ENCODE measurements at places on chromosomes 7 and 10.

GRCh38 chr7:151468217-151469018 is 28.5 kb upstream of the CRYGN start:
- DNase-seq = no peak

DNA sequence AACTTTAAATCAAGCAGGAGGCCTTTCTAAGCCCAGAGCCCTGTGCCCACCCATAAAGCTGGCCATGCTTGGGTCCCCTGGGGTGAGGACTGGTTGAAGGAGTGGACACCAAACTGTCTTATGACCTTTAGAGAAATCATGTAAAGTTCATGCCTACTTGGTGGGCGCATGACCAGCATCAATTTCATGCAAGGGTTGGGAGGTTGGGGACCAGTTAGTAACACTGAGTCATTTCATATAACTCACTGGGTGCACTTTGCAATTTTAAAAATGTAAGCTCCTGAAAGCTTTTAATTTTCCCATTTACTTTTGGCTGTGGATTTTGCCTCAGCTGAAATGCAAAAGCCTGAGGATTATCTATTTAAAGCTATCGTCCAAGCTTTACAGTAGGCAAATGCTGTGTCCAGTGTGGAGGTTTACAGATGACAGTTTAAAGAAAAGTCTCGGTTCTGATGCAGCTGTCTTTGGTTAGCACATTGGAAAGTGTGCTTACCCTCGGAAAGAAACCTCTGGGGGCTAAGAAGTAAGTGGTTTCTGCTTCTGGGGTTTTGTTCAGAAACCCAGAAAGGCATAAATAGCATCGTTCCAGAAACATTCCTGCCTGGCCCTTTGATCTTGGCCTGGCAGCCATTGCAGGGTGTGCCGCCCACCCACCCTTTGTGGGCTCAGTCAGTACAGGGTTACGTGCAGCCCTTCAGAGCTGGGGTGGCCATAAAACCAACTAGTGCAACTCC is 48.8 kb upstream of the CHST15 start:
- DNase-seq = no peak

- DNase-seq = no peak
Observed at GRCh38 chr10:10503772-10504171, 513.9 kb upstream of the CELF2 start.

- DNase-seq = no peak
Observed at GRCh38 chr10:69130251-69130650, 6.3 kb downstream of the VPS26A start.

DNA sequence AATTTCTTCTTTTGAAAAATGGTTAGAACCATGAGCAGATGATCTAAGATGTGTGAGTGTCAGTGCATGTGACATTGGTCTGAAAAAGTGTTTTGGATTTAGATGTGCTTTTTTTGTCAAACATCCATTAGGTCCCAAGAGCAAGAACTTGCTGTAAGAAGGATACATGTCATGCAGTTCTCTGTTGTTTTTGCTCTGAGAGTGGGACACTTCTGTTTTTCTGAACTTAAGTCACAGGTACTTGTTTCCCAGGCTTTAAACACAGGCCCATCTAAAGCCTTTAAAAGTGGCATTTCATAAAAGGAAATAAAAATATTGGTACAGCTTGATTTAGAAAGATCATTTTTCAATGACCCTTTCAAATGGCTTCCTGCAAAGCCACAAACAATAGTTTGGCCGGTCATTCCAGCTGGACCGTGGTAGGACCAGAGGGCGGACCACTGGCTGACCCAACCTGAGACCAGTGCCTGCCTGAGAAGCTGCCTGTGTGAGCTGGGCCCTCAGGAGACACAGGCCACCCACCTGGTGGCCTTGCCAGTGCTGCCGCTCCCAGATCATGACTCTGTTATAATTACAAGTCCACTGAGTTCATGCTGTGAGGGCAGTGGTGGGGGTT is 92.7 kb downstream of the EEPD1 start:
- DNase-seq = no peak

DNA sequence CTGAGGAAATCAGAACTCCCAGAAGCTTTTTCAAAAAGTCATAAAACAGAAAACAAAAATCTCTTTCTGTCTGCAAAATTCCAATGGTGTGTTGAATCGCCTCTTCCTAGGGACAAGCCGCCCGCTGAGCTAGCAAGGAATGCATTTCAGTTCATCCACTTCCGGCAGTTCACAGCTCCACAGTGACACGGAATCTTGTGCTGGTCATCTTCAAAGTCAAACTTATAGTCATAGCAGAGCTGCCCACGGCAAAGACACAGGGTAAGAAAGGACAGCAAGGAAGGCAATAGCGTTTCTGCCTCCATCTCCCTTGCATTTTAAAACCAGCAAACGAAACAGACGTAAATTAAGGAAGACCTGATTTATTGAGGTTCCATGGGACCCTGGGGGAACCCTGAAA is 111.2 kb downstream of the GALNT11 start:
- DNase-seq = no peak

DNA sequence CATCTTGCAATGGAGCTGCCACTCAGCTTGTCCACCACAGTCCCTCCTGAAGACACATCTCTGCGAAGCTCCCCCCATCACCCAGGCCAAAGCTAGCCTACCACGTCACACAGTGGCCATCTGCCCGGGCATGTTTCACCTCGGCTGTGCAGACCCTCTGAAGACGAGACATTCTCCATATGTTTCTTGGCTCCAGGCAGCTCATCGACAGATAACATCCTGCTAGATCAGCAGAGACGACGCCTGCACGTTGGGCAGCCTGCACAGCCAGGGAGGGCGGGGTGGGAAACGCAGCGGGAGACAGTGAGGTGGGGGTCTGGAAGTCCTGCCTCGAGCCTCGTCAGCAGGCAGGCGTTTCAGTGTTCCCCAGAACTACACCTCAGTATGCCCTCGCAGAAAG is 53.0 kb downstream of the PTPRN2 start:
- no peak for DNase-seq

DNA sequence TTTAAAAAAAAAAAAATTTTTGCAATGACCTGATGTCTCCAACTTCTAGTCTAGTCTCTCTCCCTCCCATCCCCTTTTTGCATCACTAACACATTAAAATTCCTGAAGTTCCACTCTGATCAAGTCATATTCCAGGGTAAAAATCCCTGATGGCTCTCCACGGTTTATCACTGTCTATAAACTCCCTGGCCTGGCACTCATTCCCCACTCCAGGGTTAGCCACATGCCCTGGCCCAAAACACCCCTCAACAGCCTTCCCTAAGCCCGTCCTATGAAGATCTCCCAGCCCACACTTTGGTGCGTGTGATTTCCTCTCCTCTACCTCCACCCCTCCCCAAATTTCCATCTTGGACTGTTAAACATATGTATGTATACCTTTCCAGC is 125.4 kb downstream of the JAZF1 start:
- no peak for DNase-seq

DNA sequence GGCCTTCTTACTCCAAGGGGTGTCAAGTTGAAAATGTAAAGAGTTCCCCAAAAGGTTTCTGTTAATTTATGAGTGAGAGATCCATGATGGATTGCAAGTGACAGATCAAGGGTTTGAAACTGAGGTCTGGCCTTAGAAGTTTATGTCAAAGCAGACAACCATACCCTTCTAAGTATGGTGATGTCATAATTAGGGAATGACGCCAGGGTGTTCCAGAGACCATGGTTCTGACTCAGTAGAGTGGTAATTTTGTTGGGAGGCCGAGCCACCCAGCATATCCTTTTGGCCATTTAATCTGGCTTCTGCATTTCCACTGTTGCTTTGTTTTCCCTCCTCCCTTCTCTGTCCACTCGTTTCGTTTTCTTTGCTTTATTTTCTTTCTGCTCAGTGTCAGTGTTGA is 2.7 kb downstream of the TRUB1 start:
- DNase-seq = no peak

GRCh38 chr10:7407368-7408290 is 3.2 kb downstream of the SFMBT2 start:
- DNase-seq = no peak

DNA sequence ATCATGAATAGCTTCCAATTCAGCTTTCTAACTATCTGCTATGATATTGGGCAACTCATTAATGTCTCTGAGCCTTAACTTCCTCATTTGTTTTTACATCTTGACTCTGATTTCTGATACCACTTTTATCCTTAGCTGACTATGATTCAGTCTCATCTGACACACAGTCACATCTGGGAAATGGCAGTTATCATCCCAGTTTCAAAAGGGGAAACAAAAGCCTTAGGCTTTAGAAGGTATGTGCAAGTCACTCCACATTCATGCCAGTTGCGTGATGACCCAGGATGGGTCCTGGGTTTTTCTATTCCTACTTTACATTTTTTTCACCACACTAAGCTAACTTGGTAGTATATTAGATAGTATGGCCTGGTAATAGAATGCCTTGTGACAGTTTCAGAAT is 12.7 kb downstream of the SCIN start:
- DNase-seq = no peak

GRCh38 chr10:84205049-84205852 is 10.9 kb downstream of the CDHR1 start:
- DNase-seq = peak; percentile 46

DNA sequence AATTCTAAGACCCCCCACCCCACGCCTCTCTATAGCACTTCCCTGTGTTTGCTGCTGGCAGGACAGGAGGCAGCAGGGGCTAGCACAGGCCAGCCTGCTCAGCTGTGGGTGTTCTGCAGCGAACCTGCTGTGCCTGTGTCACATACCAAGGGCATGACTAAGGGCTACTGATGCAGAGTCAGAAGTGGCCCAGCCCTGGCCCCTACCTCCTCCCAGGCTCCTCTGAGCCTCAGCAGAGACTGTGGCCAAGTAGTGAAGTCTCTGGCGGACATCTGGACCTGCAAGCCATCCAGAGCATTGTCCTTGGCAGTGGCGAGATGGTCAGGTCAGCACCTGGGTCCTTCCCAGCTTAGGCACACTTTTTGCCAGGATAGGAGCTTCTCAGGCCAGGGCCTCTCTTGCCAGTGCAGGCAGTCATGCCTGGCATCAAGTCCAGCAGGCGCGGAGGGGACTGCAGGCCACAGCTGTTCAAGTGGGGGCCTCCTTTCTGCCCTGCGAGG is 116.3 kb upstream of the RET start:
- no peak for DNase-seq

GRCh38 chr7:8157296-8157695 is 104.7 kb downstream of the ICA1 start:
- DNase-seq = no peak

DNA sequence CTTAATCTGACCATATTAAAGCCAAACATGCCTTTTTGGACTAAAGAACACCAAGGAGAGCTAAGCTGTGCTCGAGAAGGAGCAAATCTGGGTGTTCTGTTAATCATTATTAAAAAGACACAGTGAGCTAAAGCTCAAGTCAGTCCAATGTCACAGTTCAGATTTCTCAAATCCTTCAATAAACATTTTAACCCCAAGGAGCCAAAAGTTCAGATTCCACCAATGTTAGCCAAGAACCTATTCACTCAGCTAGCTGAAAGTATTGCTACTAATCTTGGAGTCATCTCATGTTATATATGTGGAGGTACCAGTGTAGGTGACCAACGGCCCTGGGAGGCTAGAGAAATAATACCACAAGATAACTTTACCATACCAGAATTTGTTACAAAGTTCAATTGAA is 14.5 kb upstream of the ZNF33B start:
- no peak for DNase-seq

DNA sequence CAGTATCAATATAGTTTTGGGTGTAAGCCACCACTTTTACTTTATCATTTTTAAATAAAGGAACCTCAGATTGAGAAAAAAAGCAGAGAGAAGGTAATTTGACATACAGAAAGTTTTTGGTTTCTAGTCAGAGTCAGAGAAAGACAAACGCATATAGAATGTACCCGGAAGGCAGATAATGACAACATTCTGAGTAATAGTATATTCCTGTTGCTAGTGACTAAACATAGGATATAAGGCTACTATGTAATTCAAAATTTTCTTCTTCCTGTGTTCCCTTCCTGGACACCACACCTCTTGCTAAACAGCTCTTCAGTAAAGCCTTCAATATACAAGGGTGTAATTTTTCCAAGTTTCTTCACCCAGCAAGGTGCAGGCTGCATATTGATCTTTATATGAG is 597.6 kb downstream of the PCDH15 start:
- DNase-seq = no peak
